ENCODE measurements at places on chromosomes 1 and 21.

DNA sequence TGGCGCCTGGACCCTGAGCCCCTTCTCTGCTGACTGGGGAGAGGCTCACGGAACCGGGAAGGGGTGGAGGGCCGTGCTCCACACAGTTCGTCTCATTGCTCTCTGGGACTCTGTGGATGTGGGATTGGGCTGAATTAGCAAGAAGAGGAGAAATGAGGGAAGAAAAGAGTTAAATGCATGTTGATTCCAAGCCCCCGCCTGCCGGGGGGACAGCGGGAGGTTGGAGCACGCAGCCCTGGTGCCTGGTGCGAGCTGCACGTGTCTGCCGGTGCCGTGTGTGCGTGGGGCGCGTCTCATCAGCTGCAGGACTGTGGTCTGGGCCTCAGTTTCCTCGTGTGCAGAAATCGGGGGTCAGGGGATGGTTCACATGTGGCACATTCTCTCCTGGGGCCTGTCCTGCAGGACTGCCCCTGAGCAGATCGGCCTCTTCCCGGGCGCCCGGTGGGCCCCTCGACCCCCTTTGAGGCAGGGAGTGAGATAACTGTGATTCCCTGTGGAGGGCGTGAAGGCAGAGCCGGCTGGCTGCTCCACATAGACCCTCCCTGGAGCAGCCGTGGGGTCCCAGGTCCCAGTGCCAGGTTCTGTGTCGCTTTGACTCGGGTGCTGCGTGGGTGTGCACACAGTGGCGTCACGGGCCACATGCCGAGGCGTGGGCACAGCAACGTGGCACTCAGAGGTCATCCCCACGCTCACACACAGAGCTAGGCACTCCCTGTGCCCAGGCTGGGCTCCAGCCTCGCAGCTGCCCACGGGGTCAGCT lies 11.4 kb downstream of the SAMD11 start:
- no peak for DNase-seq

GRCh38 chr21:38477226-38477625 lies 21.1 kb downstream of the ERG start:
- no peak for DNase-seq

DNA sequence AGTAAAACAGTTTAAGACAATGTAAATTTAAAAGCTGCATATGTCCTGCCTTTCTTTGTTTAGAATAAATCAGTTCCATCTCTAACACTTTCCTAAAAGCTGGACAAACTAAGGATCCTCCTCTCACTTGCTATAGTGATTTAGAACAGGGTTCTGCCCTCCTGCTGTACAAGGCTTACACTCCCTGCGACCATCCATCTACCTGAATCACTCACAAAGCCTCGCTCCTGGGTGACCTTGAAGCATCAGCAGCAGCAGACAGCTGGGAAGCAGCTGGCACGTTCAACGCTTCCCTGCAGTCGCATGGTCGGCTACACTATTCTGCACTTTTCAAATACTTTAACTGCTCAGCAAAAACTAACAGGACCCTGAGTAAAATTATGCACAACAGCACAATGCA lies 128.0 kb downstream of the NTPCR start:
- DNase-seq: no peak

- DNase-seq: no peak
These were observed 15.5 kb upstream of the FAM78B start for GRCh38 chr1:166182281-166182680.

- DNase-seq: no peak
These were observed 158.1 kb upstream of the COA6 start for GRCh38 chr1:234214911-234215892.

- no peak for DNase-seq
These were observed 91.5 kb upstream of the ZNHIT6 start for GRCh38 chr1:85799737-85800136.

GRCh38 chr1:95003433-95003738 lies 69.4 kb downstream of the ALG14 start:
- DNase-seq: no peak

DNA sequence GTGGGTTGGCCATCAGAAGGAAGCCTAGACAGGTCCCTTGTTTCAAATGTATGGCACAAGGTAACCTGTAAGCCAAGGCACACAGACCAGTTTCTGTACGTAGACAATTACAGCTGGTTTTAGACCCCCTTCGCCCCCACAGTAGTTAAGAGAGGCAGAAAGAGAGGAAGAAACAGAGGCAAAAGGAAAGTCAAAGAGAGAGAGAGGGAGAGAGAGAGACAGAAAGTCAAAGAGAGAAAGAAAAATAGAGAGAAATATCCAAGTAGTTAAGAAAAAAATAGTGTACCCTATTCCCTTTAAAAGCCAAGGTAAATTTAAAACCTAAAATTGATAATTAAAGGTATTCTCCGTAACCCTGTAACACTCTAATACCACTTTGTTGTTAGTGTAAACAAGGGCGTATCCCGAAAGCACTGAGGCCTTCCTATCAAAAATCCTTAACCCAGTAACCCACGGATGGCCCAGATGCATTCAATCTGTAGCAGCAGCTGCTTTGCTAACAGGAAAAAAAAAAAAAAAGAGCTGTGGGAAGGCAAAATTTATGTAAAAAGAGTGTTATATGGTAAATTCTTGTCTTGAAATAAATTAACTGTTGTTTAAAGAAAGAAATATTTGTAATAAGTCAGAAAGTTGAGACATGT lies 49.4 kb downstream of the ADCY10 start:
- DNase-seq: no peak

DNA sequence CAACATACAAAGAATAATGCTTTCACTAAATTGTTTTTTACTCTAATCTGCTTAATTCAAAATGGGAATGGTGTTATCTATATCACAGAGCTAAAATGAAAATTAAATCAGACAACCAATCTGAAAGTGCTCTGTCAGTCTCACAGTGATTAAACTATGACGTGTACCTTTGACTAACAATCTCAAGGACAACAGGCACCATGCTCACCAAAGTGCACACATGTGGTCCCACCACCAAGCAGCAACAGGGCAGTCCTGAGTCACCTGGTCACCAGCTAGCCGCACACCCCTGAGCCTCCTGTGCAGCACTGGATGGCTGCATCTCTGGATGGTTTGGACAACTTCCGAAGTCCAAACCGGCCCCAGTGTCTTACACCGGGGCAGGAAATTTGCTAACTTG lies 54.5 kb upstream of the NADK start:
- no peak for DNase-seq

DNA sequence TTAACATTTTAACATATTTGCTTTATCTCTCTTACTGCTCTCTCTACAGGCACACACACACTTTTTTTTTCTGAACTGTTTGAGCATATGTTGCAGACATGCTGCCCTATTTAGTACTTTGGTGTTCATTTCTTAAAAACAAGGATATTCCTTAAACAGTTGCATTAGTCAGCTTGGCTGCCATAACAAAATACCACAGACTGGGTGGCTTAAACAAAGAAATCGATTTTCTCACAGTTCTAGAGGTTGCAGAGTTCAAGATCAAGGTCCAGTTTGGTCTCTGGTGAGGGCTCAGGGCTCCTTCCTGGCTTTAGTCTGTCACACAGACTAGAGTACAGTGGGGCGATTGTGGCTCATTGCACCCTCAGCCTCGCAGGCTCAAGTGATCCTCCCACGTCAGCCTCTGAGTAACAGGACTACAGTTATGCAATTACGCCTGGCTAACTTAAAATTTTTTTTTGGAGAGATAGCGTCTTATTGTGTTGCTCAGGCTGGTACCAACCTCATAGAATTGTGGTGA lies 46.7 kb downstream of the RPRD2 start:
- no peak for DNase-seq

DNA sequence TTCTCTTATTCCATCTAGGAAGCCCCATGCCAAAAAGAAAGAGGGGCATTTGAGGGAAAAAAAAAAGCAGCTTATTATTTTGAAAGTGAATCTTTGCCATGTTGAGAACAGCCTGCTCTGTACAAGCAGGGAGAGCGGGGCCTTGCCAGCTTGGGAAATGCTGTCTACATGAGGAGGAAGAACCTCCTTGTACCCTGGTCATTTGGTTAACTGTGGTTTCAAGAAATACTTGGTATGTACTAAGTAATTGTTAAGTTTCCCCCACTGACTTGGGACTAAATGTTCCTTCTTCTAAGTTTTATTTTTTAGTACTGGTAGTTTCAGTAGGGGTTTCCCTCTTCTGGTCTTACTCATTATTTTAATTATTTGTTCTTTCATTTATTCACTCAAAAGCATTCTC lies 144.1 kb upstream of the HOOK1 start:
- DNase-seq: no peak

GRCh38 chr1:22089134-22089571 lies 36.6 kb downstream of the CDC42 start:
- no peak for DNase-seq

DNA sequence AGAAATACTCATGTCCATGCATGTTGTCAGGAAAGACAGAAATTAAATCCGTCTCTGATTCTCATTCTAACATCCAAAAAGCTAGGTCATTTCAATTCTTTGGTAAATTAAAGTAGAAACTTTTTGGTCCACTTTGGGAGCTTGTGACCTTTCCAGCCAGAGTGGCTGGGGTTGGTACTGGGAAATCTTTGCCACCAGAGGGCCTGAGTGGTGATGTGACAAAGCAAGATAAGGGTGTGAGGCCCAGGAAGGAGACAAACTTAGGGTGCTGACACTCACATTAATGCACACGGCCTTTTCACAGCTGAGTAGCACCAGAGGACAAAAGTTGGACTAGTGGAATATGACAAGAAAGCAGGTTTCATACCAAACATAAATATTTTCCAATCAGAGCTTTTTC lies 144.3 kb downstream of the DNM3 start:
- no peak for DNase-seq

GRCh38 chr1:112651205-112651604 lies 23.3 kb upstream of the MOV10 start:
- no peak for DNase-seq

- no peak for DNase-seq
These were observed 19.3 kb downstream of the TP73 start for GRCh38 chr1:3671371-3672180.

GRCh38 chr1:229781453-229781852 lies 155.4 kb downstream of the URB2 start:
- DNase-seq: no peak

DNA sequence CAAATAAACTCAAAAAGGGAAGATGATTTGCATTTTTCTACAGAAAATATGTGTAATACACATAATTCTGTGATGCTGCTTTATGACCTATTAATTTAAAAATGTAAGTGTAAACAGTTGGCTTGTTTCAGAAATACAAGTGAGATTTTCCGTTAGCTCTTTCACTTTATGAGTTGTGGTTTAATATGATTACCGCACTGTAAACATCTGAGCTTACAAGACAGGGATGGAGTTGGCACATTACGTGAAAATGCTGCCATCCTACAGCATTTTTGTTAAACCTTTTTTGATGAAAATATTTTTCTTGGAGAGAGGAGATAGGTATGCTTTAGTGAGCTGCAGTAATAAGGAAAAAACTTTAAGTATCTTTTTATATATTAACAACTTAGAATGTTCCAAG lies 426.8 kb upstream of the ADAMTS5 start:
- no peak for DNase-seq

- DNase-seq: no peak
These were observed 5.5 kb upstream of the MYOCOS start for GRCh38 chr1:171616586-171616985.

GRCh38 chr1:2103266-2103900 lies 53.2 kb downstream of the PRKCZ start:
- DNase-seq: no peak

DNA sequence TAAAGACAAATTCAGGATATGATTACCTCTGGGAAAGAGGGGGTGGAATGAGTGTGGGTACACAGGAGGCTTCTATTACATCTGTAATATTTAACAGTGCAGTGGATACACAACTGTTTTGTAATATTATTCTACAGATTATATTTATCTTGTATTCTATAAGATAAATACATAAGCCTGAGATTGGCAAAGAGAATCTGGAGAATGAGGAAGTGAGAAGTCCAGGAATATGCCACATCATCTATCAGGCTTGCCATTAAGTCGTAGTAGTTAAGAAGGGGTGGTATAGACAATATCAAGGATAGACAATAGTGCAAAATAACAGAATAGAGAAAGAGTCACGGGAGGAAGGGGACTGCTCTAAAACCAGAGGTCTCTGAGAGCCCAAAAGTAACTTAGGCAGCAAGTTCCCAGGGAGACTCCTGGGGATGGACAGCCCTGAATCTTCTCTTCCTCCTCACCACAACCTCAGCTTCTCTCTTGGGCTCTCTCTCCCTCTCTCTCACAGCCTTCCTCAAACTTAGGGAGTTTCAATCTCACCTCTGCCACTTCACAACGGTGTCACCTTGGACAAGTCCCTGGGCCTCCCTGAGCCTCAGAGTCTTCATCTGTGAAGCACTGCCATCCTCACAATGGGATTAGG lies 14.0 kb upstream of the PTAFR start:
- no peak for DNase-seq

- no peak for DNase-seq
These were observed 38.9 kb downstream of the MCOLN2 start for GRCh38 chr1:84957966-84958365.

- DNase-seq: no peak
These were observed 28.6 kb downstream of the NTMT2 start for GRCh38 chr1:170174395-170174794.

- no peak for DNase-seq
These were observed 48.4 kb upstream of the CLIC4 start for GRCh38 chr1:24696756-24697330.

GRCh38 chr1:44842862-44843655 lies at the start of gene PTCH2:
TSS of gene PTCH2 (minus strand) at chr1:44843253. CDS start at chr1:44842932, 321 bp downstream.
- DNase-seq: peak; percentile 66

GRCh38 chr1:25095635-25096200 lies 136.6 kb downstream of the SYF2 start:
- no peak for DNase-seq

DNA sequence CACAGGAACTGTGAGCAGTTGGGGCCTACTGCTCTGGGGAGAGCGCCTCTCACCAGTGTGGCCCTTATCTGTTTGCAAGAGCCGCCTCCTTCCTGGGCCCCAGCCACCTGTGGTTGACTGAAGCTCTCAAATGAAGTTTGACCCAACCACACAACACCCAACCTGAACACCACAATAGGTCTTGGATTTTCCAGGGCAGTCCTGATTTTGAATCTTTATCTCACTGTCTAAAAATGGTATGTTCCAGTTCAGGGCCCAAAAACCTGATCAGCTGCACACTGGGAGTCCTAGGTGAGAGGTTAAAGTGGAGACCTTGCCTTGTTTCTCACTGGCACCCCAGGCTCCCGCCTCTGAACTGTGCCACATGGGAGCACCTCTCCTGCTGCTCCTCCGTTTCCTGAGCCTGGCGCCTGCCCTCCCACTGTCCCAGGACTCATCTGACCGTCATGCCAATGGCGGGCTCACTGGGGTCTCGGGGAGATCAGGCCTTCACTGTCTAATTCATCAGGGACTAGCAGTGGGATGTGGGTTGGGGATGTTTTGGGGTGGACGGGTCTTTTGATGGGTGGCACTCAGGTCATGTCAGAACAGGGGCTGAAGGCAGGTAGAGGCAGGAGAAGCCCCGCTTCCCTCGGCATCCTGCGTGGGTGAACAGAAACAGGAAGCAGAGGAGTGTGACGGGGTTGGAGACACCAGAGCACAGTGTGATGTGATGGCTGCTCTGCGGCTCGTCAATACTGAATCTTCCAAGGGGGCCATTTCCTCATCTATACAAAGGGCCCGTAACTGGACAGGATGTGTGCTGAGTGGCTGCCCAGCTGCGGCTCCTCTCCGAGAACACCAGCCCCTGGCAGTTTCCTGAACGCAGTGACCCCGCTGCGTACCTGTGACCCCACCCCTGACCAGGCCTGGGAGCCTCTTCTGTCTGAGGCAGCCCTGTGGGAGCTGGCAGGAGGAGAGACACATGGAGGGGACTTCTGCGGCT lies 59.6 kb upstream of the ITPKB start:
- no peak for DNase-seq
